Stimulated activated CD8-positive, alpha-beta memory T cell treated with anti-CD3 and anti-CD28 coated beads, Interleukin-4, amount 100 ng/mL, for 1 hour (primary cell): ENCODE measurements at places on chromosomes 12 and 14.

GRCh38 chr12:109840305-109841074 is 7.3 kb upstream of the TRPV4 start:
- no peak for DNase-seq

- peak; percentile 29 for DNase-seq
Measured at GRCh38 chr12:57127101-57127725, 1.1 kb upstream of the LRP1 start.

- DNase-seq, result no peak
Measured at GRCh38 chr12:123614531-123614930, 12.6 kb downstream of the DDX55 start.

- DNase-seq, result no peak
Measured at GRCh38 chr12:30613119-30613830, 82.4 kb downstream of the IPO8 start.

GRCh38 chr12:131092901-131093603 is 139.3 kb downstream of the ADGRD1 start:
- no peak for DNase-seq

DNA sequence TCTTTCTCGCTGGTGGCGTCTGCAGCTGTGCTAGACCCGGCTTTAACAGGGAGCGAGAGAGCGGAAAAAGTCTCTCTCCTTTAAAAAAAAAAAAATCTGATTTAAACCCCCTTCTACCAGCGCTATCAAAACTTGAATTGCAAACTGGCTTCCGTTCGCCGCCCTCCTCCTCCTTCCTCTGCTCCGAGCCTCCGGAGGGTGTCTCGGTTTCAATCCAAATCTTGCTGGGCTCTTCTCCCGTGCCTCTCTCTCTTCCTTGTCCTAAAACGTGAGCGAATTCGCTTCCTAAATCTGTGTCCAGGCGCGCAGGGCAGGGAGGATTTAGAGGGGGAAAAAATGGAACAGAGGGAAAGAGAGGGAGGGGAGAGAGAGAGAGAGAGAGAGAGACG is 272 bp downstream of the TBX3 start:
- no peak for DNase-seq

DNA sequence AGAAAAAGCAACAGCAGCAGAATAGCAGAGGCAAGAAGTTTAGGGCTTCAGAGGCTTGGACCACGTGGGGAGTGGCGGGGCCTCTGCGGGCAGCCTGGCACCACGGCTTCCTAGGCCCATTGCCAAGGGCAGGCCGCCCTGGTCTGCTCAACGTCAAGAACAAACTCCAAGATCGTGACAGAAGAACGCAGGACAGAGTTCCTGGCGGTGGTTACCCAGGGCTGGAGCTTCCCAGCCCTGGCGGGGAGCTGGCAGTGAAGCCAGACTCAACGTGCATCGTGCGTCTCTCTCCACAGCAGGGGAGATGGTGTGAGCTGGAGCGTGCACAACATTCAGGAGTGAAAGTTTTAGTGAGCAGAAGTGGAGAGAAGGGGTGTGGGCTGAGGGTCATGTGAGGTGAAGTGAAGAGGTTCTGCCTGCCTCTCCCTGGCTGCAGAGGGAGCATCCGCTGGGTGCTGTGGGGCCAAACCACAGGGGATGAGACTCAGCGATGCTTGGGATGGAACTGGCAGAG is 13.9 kb upstream of the CACNA2D4 start:
- DNase-seq, result no peak

DNA sequence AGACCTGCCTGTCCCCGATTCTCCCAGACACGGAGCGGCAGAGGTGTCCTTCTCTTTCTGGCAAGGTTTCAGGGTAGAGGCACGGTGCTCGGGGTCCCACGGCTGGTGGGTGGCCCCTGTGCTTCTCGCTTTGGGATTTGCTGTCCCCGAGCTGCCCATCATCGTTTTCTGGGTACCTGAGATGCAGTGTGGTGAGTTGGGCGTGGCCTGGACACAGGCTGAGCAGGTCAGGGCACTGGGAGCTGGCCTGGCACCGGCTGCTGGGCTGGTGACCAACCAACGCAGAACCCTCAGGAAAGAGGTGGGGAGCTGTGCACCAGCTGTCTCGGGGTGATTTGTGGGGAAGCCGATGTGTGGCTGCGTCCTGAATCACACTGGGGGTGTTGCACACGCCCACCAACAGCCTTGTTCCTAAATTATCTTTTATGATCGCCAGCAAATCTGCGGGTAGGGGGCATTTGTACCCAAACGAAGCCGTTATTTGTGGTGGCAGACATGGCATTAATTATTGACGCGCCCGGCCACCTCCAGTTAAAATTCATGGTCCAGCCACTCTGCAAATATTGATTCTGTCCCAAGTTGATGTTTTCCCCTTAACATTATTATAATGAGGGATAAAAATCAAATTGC is 61.0 kb downstream of the KIF26A start:
- DNase-seq, result no peak

DNA sequence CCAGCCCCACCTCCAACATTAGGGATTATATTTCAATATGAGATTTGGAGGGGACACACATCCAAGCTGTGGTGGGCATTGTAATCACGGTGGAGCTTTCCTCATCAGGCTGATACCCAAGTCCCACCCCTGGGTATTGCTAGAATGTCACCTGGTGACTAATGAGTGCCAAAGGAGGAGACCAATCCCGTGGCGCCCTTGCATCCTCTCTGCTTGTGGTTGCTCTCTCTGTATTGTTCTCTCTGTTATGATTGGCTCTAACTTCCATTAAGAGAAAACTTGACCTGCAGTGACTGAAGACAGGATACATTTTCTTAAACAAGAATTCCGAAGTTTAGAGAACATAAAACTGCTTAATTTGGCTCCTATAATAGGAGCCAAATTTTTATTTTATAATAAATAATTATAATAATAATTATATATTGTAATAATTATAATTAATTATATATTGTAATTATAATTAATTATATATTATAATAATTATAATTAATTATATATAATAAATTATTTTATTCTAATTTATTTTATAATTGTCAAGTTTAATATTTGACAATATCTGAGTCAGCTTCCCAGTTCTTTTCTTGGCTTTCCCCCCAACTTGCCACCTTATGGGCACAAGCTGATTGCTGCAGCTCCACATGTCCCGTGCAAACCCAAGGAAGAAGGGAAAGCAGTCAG is 420.1 kb downstream of the DIO2 start:
- no peak for DNase-seq

- no peak for DNase-seq
Measured at GRCh38 chr12:52354200-52354599, 13.1 kb downstream of the KRT85 start.

DNA sequence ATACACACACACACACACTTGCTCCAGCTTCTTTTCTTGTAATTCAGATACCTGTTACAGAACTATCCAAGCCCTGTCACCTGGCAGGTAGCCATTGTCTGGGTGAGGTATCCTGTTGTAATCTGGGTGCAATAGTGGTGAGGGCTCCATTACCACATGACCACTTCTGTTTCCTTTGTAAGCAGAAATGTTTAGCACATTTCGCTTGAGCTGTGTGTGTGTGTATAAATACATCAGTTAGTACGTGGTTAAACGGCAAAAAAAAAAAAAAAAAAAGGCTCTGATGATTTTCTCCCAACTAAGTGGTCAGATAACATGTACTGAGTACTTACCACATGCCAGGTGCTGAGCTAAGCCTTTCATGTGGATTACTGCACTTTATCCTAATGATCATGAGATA is 129.3 kb upstream of the SSTR1 start:
- peak; percentile 9 for DNase-seq

DNA sequence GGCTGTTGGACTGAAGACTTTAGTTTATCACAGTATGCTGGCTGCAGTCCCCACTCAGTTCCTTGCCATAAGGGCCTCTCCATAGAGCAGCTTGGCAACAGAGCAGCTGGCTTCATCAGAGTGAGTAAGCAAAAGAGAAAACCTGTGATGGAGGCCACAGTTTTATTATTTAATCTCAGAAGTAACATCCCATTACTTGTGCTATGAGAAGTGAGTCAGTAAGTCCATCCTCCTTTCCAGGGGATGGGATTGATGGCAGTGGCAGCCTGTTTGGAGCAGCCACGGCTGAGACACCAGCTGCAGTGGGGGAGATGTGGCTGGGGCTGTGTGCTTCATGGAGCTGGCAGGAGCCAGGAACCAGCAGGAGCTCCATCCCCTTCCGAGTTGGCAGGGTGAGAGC is 138.5 kb upstream of the SRRM4 start:
- DNase-seq, result no peak

DNA sequence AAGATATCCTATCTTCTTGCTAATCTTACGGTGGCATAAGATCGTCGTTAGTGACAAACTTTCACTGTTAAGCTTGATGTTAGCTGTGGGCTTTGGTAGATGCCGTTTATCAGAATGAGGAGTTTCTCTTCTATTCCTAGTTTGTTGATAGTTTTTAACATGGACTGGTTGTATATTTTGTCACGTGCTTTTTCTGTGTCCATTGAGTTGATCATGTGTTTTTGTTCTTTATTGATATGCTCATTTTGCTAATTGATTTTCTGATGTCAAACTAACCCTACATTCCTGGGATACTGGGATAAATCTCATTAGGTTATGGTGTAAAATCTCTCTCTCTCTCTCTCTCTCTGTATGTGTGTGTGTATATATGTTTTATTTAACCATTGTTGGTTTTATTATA is 545.1 kb downstream of the AACS start:
- DNase-seq, result no peak

DNA sequence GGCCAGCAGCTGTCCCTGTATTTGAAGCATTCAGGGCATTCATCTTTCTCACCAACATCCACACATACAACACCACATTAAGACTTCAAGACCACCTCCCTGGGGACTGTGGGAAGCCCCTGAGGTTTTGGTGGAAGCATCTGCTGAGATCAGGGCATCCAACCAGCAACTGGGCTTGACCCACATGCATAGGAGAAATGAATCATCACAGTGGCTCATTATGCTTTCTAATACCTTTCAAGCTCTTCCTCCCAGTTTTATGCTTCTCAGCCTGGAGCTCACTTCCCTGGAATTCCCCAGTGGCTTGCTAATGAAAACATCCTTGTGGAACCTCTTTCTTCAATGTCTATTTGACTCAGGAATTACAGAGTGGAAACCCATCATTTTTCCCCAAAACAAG is 21.4 kb upstream of the CMKLR1 start:
- no peak for DNase-seq

GRCh38 chr12:1827826-1828805 is 7.8 kb downstream of the LRTM2 start:
- no peak for DNase-seq

- no peak for DNase-seq
Measured at GRCh38 chr12:93007544-93007943, 78.4 kb upstream of the EEA1 start.

DNA sequence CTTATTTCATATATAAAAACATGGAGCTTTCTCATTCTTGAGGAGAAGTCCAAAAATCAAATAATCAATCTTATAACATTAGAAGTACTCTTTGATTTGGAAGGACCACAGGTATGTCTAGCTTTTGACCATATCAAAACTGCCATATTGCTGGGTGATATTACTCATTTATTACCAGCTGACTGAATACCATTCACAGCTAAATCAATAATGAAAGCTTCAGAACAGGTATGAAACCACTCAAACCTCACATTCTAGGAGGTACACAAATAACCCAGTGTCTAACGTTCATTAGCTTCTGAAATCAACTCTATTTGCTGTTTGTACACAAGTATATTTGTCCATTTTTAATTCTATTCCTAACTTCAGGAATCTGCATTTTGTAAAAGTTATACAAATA is 16.8 kb upstream of the CCDC91 start:
- no peak for DNase-seq
